ENCODE measurements at places on chromosomes 12 and 14.

GRCh38 chr12:97559267-97559666 lies 96.7 kb downstream of the RMST start:
- DNase-seq = no peak

- DNase-seq = no peak
Measured at GRCh38 chr12:50508970-50509663, 4.3 kb downstream of the DIP2B start.

GRCh38 chr14:46464341-46464740 lies 187.2 kb downstream of the RPL10L start:
- DNase-seq = no peak

DNA sequence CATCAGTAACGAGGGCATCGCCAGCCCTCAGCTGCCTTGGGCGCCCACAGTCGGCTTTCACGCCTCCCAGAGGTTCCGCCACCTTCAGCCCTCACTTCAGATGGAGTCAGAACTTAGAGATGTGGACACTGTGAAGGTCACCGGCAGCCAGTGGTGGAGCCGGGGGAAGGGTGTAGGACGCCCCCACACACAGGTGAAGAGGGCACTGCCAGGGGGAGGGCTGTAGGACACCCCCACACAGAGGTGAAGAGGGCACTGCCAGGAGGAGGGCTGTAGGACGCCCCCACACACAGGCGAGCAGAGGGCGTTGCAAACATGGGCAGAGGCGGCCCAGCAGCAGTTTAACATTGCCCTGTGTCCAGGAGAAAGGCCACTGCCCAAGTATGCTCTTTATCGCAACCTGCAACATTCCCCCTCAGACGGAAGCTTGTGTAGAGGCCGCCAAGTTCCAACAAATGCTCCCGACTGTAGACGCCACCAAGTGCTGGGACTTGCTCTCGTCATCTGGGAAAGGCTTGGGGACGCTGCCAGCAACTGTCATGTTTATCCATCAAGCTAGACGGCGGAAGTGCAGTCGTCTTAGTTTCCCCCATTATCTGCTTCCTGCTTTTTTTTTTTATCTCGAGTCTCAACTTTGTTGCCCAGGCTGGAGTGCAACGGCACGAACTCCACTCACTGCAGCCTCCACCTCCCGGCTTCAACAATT lies 4.9 kb upstream of the ANKLE2 start:
- DNase-seq = no peak
